ENCODE measurements at places on chromosomes 2 and 18.

- no peak for DNase-seq
These were observed 4.7 kb downstream of the ING5 start for GRCh38 chr2:241706537-241706936.

GRCh38 chr2:136019825-136020224, 34.4 kb upstream of the DARS1 start:
- no peak for DNase-seq

DNA sequence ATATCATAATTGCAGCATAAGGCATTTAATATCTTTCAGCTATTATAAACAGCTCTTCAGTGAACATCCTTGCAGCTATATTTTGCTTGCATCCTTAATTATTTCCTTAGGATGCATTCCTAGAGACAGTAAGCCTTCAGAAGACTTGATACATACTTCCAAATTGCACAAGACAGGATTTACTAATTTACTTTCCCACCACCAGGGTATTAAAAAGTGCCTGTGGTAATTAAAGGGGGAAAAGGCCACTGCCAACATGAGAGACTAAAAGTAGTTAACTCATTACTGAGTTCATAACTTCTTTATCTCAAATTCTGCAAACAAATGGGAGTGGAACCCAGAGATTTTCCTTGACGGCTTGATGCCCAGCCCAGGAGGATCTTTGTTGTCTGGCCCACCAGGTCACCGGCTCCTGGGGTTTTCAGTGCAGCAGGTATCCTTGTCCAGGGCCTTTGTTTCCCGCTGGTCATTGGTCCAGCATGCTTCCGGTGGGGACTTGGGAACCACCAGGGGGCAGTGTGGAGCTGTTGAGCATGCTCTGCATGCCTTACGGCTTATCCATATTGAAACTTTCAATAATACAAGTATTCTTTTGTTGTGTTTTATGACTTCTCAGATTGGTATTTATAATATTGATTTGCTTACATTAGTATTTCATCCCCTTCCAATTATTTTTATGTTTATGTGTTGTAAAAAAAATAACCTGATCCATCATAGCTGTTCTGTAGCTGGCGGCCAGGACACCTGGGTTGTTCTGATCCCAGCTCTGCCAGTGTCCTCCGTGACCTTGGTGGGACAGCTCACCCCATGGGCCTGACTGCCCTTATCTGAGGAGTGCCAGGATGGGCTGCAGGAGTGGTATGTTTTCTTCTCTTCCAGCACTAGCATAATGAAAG, 61.4 kb downstream of the TGOLN2 start:
- DNase-seq: peak; percentile 64

GRCh38 chr2:125455110-125455509, 1200.8 kb upstream of the GYPC start:
- no peak for DNase-seq
